ENCODE measurements at places on chromosomes 5 and 9. TPM values are rescaled to one million over a fixed set of nuclear protein-coding genes. Genes with fewer than 3 reads are reported as not detected.

OBP2A gene
- not detected for total RNA-seq

FCHO2 gene
- total RNA-seq, result 4.6 TPM

GRCh38 chr9:3650994-3651622 is 125.3 kb upstream of the RFX3 start:
- no peak for DNase-seq

DNA sequence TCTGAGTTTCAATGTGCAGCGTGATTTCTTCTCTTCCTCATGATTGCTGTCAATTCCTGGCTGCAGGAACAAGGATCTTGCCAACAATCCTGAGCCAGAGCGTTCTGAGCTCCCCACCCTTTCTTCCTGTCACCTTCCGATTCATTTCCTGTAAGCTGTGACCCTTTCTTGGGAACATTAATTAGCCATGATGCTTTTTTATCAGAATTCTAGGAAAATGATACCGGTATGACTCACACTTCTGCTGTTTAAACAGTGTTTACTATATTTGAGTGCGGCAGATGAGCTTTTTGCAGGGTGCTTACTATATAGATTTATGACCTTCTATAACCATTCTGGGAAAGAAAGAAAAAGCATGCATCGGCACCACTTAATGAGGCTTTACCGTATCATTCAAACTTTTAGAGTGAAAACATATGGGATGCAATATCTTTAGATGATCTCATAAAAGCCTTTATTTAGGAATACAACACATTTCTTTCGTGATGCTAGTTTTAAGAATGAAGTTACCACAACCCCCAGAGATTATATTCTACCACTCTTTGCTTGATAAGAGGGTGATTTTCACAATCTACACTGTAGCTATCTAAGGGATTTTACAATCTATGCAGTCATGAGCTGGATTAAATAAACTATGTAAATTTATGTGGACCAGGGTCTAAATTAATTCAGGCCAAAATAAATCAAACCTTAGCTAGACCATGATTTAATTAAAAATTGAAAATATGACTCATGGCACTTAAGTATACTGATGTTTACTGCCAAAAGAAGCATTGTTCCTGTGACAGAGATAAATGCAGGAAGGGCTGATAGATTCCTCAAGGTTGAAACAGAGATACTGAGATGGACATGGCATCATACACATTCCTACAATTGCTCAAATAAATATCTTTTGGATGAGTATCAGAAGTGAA is 38.0 kb upstream of the OSMR start:
- no peak for DNase-seq

Data from naive thymus-derived CD8-positive, alpha-beta T cell (primary cell).